Activated CD4-positive, alpha-beta T cell treated with anti-CD3 and anti-CD28 coated beads, Interleukin-2, amount 50 U/mL, for 1 hour (primary cell): ENCODE measurements at places on chromosomes 13 and 19.

DNA sequence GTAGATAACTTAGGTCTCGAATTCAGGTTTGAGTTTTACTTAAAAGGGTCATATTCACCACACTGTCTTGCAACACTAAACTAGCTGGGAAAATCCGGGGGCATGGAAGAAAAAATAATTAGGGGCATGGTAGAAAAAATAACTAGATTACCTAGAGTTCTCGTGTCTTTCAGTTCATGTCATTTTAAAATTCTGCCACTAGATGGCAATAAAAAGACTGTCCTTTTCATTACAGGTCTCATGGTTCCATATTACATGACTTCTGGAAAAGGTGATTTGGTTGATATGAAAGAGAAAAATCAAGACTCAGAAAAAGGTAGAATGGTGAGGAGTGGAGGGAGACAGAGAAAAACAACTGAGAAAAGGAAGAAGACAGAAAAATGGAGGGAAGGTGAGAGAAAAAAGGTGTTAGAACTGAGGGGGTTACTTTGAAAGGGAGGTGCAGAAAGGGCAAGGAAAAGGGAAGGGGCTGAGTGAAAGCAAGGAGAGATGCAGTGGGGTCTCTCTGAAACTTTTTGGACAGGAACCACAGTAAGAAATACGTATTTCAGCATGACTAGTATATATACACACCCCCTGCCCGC, 299.0 kb downstream of the KLF12 start:
- no peak for DNase-seq

DNA sequence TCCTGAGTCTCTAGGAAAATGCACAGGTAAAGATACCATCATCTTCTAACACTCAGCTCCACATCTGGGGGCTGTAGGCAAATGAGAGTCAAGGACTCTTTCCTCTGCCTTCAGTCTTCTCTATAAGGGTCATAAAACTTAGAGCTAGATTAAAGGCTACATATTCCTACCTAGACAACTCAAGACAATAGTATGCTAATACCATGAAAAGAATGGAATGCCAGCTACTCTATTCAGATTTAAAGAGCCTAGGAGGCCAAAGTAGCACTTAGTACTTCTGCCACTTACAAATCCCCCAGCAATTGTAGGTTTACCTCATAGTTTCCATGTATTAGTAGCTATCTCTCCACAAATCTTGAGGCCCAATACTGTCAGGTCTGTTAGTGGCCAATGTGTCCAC, 453.0 kb downstream of the SLITRK5 start:
- no peak for DNase-seq

DNA sequence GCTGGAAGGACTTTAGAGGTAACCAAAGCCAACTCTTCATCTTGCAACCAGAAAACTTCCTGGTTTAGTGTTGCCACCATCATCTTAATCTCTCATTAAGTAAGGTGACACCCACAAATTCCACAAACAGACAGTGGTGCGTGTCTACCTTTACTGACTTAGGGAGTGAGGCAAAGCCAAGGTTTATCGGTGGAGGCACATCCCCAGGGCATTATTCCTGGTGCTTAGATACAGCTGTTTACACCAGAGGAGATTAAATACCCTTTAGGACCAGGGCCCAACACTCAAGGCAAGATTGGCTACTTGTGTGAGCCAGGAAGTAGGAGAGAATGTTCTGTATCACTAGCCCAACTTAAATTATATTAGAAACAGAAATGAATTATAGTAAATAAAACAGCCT, 9.5 kb downstream of the STOML3 start:
- no peak for DNase-seq

DNA sequence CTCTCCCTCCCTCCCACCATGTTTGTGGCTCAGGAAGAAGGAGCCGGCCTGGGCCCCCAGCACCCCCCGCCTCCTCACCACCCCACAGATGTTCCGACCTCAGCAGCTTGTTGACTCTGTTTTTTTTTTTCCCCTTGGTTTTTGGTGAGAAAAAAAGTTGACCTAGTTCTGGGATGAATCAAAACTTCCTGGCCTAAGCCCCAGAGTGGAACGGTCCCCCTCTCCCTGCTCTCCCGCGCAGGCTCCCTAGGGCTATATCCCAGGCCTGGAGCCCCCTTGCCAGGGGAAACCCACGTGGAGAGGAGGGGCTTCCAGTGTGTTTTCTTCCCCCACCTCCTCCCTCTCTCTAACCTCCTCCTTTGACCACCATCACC, 4.0 kb downstream of the COL5A3 start:
- DNase-seq, result no peak

GRCh38 chr13:111516712-111517640, 196.5 kb downstream of the TEX29 start:
- DNase-seq, result no peak
